NCI-H1436 treated with DMSO at 0.1 percent for 48 hours (cell line): ENCODE measurements at places on chromosomes 12 and 14.

GRCh38 chr12:124833693-124834122, 30.0 kb downstream of the SCARB1 start:
- DNase-seq: no peak

DNA sequence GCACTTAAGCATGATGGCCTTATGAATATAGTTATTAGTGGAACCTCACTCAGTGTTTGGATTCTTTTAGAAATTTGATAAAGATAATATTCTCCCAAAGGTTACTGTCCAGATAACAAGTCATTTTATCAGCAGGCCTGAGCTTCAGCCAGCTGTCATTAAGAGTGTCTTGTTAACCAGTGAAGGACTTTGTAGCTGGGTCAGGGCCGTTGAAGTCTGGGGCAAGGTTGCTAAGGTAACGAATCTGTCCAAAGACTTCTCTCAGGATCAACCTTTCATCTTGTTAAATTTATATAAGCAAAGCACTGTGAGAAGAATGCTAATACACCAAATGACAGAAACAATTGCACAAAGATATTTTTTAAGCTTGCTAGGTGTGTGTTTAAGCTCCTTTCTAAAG, 271.3 kb upstream of the TMPO start:
- DNase-seq: no peak

DNA sequence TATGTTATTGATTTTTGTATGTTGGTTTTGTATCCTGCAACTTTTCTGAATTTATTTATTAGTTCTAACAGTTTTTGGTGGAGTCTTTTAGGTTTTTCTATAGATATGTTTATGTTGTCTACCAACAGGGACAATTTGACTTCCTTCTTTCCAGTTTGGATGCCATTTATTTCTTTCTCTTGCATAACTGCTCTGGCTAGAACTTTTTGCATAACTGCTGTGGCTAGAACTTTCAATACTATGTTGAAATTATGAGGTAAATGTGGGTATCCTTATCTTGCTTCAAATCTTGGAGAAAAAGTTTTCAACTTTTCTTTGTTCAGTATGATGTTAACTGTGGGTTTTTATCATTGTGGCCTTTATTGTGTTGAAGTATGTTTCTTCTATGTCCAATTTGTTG, 39.9 kb upstream of the PLBD1 start:
- no peak for DNase-seq

- no peak for DNase-seq
Measured at GRCh38 chr14:72704502-72704901, 189.4 kb downstream of the DPF3 start.

DNA sequence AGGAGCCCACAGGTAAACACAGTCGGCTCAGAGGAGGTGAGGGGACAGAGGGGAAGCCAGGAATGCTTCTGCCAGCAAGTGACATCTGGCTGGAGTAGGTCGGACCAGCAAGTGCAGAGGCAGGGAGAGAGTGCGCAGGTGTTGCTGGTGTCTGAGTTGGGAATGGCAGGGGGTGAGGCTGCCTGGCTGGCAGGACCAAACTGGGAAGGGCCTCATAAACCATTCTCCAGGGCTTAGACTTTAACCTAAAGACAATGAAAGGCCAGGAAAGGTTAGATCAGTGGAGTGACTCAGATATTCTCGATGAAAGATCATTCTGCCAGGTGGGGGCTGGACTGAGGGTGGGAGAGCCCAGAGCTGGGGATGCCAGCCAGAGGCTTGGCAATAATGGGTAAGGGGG, 66.4 kb downstream of the ITPK1 start:
- no peak for DNase-seq

DNA sequence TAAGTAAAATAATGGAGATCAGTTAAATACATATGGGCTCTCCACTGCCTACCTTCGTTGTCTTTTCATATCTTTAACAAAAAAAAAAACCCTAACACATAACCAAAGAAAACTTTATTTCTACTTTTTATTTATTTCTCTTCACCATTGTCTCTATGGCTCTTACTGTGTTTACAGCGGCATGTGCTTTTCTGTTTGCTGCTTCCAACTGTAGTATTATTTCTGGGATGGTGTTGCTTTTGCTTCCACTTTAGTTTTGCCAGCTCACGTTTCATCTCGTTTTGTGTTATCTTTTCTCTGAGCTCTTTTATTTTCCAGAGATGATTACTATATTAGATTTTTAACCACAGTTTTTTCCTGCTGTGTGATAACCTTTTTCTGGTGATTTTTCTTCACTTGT, 46.1 kb downstream of the KTN1 start:
- DNase-seq: no peak
